ENCODE measurements at places on chromosomes 5 and 9.

DNA sequence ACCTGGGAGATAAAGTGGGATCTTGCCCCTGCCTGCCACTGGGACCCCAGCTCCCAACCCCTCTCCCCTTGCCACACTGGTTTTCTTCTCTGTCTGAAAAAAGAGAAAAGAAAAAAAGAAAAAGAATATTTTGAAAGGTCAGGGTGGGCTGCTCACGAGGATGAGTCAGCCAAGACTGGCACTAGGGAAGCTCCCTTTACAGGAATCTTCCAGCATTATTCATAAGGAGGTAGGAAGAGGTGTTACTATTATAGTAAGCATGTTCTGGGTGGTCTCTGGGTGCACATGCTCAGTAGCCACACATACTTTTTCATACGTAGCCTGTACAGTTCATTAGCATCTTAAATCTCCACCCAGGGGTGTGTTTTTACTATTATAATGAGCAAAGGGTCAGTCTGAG lies 46.8 kb upstream of the HAND1 start:
- no peak for DNase-seq

DNA sequence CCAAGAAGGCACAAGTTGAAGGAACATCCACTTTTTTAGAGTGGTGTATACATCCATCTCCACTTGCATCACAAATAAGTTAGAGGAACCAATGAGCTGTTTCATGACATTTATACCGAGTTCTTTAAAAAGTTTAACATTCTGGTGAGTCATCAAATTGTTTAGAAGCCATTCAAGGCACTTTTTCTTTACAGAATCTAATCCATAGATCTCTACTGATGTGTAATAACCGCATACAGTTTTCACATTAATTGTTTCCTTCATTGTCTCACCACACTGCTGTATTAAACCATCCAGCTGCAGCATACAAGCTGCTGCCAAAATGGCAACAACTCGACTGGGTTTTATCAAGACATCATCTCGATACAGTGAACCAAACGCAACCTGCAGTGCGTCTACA lies 744 bp downstream of the GMCL2 start:
- DNase-seq: no peak

DNA sequence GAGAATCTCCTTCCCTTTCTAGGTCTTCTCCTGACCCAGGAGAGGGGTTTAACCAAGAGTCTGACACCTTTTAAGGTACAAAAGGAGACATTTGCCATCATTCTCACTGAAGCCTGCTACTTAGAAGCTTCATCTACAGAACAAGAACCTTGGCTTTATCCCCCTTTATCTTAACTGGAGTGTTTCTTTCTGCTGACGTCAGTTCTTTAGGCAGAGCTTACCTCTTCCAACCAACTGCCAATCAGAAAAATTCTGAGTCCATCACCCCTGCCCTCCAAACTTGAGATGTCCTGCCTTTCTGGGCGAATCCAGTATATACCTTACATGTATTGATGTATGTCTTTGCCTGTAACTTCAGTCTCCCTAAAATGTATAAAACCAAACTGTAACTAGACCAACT lies 37.2 kb downstream of the PLEKHG4B start:
- DNase-seq: no peak

GRCh38 chr9:124122813-124123462 lies 111.4 kb downstream of the LHX2 start:
- DNase-seq: peak; percentile 7

GRCh38 chr5:90519081-90519480 lies 10.3 kb downstream of the LYSMD3 start:
- DNase-seq: no peak

DNA sequence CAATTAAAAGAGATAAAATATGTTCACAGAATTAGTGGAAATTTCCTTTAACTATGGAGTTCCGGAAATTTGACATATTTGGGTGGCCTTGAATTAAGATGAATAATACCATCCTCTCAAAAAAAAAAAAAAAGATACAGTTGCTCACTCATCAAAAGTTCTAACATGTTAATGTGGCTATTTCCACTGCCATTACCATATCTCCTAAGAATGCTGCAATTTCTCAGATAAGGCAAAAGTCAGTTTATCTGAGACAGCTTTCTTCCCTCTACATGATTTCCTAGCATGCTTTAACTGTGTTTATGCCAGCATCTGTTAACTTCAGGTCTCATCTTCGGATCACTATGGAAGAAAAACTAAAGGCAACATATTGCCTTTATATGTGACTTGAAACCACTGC lies 2.6 kb downstream of the FASTKD3 start:
- no peak for DNase-seq

DNA sequence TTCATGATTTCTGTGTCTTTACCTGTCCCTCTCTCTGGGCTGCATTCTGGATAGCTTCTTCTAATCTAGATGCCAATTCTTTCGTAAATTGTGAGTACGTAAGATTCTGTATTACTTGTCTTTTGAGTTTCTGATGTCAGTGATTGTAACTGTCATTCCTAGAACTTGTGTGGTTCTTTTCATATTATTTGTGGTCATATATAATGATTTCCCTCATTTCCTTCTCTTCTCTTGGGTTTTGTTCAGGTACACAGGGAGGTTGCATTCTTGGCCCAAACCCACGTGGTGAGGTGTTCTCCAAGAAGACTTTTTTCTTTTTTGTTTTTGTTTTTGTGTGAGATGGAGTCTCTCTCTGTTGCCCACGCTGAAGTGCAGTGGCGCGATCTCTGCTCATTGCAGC lies 13.8 kb downstream of the UGCG start:
- peak; percentile 16 for DNase-seq

DNA sequence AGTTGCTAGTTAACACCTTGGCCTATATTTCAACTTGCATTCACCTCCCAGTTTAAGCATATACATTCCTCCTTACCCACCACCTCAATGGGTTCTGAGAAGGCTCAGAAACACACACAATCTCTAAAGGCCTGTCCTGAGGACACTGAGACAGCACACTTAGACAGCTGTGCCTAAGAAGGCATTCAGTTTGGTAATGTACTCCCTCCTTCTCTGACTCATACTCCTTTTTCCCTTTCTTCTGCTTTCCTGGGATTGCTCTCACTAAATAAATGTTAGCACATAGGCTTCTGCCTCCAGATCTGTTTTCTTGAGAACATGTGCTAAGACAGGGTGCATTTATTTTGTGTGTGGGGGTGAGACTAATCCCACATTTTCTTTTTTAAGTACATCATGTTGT lies 456.8 kb upstream of the CDH6 start:
- DNase-seq: no peak

DNA sequence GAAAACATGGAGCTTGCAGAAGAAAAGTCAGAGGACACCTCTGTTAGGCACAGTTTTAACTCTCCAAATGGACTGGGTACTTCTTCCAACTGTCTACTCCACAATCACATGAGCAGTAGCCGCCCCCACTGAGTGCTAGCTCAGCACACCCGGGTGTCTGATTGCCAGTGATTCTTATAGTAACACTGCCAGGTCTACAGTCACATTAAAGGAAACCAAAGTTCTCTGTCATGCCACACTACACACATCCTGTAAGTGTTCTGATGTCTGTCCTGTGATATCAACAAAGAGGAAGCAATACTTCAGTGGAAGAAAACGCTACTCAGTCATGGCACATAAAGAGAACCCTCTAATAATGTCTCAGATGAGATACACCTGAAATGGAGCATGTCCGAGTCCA lies at the start of gene HAVCR2:
Gene HAVCR2, minus strand, starts transcription at position 69 of the 400 bp plus-strand sequence. Its CDS starts 61 bp downstream, at position 8.
- DNase-seq: peak; percentile 50

DNA sequence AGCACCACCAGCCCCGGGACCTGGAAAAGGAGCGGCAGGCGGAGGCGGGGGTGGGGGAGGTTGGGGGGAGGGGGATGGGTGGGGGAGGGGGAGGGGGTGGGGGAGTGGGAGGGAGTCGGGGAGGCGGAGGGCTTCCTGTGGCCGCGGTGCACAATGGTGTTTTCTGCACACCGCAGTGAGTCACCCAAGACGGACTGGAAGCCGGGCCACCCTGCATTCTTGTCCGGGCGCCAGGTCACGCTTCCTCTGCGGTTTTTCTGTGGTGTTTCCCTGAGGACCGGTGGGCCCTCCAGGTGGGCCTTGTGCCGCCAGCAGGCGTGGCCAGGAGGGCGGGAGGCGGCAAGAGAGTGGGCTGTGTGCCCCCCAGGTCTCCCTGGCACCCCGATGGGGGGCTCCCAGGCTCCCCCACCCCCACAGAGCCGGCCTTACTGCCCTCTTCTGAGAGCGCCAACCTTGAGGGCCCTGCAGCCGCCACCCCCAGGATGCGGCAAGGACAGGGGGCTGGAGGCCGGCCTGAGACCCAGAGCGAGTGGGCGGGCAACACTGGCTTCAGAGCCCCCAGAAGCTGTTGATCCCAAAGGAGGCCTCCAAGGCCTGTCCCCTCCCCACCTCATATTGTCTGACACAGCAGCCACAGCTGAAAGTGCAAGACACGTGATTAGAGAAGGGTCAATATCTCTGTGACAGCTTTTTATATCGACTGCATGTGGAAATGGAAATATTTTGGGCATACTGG lies 11.1 kb downstream of the EXD3 start:
- peak; percentile 64 for DNase-seq

Measured in activated CD4-positive, alpha-beta T cell treated with anti-CD3 and anti-CD28 coated beads, Interleukin-2, amount 50 U/mL, for 48 hours (primary cell).